T-helper 22 cell (primary cell): ENCODE measurements at places on chromosomes 5 and 9.

DNA sequence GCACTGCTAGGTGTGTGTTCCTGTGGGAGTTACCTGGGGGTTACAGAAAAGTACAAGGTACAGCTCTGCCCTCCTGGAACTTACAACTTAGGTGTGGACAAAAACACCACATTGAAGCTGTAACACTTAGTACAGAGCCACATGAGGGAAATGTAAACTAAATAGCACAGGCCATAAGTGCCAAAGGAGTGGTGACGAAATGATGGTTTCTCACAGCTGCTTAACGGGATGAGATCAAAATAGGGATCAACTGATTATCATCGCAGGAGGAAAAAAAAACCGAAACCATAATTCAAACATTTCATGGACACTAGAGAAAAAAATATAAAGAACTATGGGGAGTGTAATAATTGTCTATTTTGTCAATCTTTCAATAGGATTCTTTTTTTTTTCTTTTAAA, 5.9 kb downstream of the LIX1 start:
- no peak for DNase-seq

DNA sequence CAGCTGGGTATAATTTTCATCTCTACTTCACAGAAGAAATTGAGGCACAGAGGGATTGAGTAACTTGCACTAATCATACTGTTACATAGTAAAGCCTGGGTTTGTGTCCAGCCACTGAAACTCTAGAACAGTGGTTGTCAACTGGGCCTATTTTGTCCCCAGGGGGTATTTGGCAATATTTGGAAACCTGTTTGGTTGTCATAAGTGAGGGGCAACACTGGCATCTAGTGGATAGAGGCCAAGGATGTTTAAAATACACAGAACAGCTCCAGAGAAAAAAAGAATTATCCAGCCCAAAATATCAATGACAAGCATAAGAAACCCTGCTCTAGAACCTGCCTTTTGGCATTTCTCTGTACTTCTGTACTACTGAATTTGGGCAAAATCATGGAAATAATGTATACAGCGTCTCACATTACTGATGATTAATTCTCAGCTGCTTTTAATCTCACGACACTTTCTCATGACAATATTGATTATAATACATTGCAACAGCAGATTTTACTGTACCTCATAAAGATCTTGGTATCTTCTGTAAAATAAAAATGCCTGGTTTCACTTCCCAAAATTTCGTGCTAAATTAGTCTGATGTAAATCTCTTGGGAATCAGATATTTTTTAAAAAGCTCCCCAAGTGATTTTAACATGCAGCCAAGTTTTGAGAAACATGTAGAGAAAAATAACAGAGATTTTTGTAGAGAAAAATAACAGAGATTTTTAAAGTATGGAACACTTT, 112.7 kb downstream of the RORB start:
- DNase-seq: no peak

GRCh38 chr5:146284016-146284415, 54.6 kb upstream of the POU4F3 start:
- DNase-seq: no peak

GRCh38 chr9:78109075-78109474, 77.5 kb upstream of the GNAQ start:
- no peak for DNase-seq

DNA sequence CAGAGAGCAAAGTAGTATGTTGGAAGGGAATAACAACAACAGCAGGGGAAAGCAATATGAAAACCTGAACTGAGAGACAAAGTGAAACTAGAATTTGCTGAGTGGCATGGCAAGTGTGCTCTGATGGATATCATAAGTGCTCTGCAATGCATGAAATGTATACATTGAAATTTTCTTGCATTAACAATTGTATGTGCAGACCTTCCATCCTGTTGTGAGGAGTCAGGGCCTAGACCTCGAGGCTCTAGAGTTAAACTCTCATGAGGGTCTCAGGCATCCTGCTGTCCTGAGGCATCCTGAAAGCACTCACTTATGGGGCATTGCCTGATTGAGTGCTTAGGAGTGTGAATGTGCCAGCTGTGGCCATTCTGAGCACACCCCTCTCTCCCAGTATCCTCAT, 1.1 kb downstream of the ECM2 start:
- no peak for DNase-seq

- DNase-seq: no peak
Measured at GRCh38 chr5:40547557-40547956, 132.2 kb upstream of the PTGER4 start.

DNA sequence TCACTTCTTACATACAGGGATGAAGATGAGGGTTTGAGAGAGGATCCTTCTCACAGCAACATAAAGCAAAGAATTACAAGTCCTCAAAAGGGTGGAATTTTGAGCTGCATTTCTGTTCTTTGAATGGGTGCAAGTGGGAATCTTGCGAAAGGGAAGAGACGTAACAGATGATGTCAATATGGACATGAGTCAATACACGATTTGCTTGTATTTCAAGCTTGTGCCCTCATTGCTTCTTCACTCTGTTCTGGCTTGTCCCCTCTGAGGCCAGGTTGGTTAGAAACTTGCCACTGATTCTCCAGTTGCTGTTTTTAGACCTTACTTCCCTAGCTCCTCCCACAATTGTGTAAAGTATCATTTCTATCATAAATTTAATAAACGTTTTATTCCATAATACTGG, 104.8 kb upstream of the CLINT1 start:
- DNase-seq: no peak

GRCh38 chr5:178419196-178419595, 171.0 kb downstream of the COL23A1 start:
- DNase-seq: no peak

DNA sequence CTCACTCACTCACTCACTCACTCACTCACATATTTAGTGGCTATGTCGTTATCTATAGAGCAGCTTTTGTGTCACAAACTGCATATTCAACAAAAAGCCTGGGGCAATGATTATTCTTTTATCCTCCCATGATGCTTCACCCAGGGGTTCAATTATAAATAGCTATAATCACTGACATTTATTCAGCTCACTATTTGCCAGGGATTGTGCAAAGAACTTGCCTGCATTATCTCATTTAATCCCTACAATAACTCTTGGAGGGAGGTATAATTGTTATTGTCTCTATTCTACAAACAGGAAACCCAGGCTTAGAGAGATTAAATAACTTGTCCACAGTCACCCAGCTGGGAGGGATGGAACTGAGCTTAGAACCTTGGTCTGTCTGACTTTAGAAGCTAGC, 298.0 kb upstream of the MSX2 start:
- no peak for DNase-seq

DNA sequence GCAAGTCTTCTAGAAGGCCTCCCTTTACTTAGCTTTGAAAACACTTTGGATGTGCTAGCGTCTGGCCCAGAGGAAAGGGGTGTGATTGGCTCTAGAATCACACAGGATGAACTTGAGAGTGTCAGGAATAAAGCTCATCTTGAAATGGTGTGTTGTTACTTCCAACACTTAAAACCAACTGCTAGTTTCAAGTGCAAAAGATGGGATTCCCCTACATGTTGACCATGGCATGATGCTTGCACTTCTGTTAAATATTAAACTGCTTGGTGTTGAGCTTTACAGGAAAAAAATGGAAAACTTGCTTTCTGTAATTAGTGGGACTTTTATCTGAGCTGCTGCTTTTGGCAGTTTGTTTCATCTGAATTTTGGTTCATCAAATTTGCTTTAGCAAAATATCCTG, 261.1 kb downstream of the MED10 start:
- no peak for DNase-seq

DNA sequence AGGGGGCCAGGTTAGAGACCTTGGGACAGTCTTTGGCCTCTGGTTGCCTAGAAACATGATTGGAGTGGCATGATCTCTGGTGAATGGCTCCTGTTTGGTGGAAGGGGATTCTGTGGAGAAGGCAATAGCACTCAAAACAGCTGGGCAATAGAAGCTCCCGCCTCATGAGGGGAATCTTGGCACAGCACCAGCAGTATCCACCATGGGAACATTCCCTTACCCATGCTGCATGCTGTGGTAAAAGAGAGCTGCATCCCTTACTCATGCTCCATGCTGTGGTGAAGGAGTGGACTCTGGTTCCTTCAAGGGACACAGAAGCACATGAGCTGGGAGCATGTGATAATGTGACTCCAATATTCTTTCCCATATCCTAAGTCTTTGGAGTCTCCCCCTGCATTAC, 160.6 kb downstream of the PJA2 start:
- no peak for DNase-seq

GRCh38 chr5:57750282-57750681, 267.7 kb upstream of the ACTBL2 start:
- no peak for DNase-seq

- no peak for DNase-seq
Measured at GRCh38 chr5:165232509-165233028, 1727.2 kb downstream of the MAT2B start.
